Stimulated activated CD4-positive, alpha-beta T cell treated with anti-CD3 and anti-CD28 coated beads, Interleukin-1b, Interleukin-23, amount 100 ng/mL, for 24 hours (primary cell): ENCODE measurements at places on chromosomes 2 and 18.

- no peak for DNase-seq
Measured at GRCh38 chr2:151470556-151470955, 60.9 kb downstream of the RIF1 start.

GRCh38 chr2:174493549-174494331 lies 6.9 kb upstream of the GPR155 start:
- no peak for DNase-seq

- DNase-seq: no peak
Measured at GRCh38 chr2:235219048-235219447, 267.2 kb downstream of the SH3BP4 start.

- DNase-seq: no peak
Measured at GRCh38 chr2:104845946-104846785, 7.7 kb upstream of the POU3F3 start.

GRCh38 chr2:72011791-72012190 lies 135.9 kb downstream of the CYP26B1 start:
- DNase-seq: no peak

- DNase-seq: no peak
Measured at GRCh38 chr2:105114551-105114950, 76.7 kb downstream of the MRPS9 start.

GRCh38 chr2:203225423-203226039 lies 13.3 kb upstream of the CYP20A1 start:
- DNase-seq: no peak

DNA sequence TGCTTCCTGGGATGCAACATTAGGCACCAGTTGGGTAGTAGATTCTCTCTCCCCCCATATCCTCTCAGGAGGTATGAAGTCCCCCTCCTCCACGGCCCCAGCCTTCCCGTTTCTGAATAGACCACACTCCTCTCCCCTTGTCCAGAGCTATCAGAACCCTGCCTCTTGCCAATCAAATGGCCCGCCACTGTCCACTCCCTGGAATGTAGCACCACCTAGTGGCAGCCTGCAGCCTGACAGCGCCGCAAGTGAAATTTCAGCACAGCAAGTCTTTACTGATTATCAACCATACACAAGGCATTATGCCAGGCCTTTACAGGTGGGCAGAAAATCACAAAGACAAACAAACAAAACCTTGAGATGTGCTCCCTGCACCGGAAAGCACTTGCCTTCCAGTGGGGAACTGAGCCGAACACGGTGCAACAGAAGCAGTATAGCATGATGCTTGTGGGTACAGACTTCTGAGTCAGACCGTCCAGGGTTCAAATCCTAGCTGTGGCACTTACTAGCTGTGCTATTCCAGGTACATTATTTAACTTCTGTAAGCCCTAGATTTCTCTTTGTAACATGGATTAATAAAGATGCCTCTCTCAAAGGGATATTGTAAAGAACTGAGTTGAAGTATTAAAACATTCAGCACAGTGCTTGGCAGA lies 174.0 kb downstream of the SMAD2 start:
- peak; percentile 26 for DNase-seq

DNA sequence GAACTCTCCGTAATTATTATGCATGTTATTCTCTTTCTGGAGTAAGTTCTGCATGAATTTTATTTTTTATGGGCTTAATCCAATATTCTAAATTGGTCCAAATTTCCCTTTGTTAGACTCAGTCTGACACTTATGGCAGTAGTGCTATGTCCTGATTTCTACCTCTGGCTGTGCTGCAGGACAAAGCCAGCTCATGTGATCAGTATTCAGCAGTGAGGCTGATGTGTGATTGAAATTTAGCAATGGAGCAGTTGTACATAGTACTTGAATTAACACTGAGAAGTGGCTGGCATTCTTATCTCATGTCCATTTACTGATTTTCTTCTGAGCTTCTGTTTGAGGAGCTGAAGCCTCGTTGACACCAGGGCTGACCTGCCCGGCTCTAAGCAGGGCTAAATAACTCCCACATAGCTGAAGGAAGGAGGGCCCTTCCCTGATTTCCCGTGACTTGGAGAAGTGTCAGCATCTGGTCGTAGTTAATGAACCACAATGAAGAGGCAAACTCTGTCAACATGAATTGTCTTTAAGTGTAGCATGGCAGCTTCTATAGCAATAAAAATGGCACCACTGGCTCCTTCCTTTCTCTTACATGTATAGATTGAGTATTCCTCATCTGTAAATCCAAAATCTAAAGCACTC lies 159.0 kb upstream of the RASGRP3 start:
- no peak for DNase-seq

- DNase-seq: no peak
Measured at GRCh38 chr2:120856421-120856862, 120.8 kb downstream of the GLI2 start.

- DNase-seq: no peak
Measured at GRCh38 chr18:3211236-3211992, 8.4 kb downstream of the MYOM1 start.

GRCh38 chr2:155748131-155748530 lies 584.4 kb downstream of the NR4A2 start:
- no peak for DNase-seq

DNA sequence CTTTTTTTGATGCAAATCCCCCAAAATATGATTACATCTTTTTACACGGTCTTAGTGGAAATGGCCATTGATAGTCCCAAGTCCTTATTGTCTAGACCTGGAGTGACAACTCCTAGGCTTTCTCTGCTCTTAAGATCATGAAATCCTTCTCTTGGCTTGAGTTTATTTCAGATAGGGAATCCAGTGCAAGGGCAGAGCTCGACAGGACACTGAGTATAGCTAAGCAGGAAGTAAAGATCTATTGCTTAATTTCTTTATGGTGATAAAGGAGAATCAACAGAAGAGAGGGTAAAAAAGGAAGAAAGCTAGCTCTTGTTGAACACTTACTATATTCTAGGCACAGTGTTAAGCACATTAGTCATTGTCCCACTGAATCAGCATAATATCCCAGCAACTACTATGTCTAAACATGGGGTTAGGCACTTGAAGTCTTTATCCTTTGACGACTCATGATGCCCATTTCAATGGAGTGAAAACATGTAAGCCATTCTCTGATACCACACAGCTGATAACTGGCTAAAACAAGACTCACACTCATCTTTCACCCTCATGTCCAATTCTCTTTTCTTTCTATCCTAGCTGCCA lies 74.1 kb upstream of the LRATD1 start:
- no peak for DNase-seq

DNA sequence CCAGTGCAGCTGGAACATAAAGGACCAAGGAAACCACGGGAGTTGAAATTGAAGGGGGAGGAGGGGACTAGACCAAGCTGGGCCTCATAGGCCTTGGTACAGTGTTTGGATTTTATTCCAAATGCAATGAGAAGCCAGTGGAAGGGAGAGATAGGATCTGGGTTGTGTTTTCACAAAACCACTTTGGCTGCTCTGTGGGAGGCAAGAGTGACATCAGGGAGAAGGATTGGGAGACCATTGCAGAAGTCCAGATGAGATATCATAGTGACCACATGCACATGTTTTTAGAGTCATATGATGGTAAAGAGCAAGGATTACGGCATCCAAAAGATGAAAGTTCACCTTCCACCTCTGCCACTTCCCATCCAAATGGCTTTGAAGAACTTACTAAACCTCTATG lies 210.2 kb downstream of the PAX3 start:
- DNase-seq: no peak

DNA sequence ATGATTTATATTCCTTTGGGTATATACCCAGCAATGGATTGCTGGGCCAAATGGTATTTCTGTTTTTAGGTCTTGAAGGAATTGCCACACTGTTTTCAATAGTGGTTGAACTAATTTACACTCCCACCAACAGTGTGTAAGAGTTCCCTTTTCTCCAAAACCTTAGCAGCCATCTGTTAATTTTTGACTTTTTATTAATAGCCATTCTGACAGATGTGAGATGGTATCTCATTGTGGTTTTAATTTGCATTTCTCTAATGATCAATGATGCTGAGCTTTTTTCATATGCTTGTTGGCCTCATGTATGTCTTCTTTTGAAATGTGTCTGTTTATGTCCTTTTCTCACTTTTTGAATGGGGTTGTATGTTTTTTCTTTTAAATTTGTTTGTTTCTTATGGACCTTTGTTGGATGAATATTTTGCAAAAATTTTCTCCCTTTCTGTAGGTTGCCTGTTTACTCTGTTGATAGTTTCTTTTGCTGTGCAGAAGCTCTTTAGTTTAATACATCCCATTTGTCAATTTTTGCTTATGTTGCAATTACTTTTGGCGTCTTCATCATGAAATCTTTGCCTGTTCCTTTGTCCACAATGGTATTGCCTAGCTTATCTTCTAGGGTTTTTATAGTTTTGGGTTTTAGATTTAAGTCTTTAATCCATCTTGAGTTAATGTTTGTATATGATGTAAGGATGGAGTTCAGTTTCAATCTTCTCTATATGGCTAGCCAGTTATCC lies 119.7 kb upstream of the XIRP2 start:
- DNase-seq: no peak

DNA sequence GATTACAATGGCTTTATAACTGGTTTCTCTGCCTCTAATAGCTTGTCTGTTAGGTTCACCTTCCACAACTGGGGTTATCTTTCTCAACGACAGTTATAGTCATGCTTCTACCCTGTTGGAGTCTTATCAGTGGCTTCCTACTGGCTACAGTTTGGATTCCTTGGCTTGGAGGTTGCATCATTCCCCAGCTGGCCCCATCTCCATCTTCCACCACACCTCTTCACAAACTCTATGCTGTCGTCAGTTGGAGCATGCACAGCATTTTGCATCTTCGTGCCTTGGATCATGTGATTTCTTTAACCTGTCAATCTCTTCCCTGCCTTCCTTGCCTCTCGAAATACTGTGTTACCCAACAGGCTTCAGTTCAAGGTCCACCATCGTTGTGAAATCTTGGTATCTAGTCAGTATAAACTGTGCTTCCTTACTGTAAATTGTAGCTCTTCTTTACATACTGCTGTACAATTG lies 316.3 kb upstream of the CXCR4 start:
- DNase-seq: no peak

DNA sequence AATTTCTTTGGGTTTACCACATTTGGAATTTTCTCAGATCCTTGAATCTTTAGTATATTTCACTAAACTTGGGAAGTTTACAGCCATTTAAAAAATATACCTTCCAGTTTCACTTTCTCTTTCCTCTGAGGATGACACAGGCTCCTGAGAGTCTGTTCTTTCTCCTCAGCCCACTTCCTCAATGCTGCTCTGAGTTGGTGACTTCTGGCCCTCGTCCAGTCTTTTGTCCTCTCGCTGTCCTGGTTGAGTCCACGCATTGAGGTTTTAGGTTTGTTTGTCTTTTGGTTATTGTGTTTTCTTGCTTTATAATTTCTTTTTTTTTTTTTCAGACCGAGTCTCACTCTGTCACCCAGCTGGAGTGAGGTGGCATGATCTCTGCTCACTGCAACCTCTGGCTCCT lies 40.7 kb upstream of the GALR1 start:
- no peak for DNase-seq

DNA sequence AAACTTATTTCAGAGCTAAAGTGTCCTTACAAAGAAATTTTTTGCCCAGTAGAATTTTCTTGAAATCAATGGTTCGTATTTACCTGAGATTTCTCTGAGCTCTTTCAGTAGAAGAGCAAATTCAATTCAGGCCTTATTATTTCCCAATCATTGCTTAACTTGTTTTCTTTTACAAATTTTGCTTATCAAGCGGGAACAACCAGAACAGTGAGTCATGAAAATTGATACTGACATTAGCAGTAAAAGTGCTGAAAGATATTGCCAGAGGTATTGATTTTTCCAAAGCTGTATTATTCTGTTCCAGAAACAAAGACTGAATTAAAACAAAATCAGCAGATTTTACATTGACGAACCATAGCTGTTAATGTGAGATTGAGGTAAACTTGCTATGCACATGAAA lies 10.1 kb upstream of the RIOK3 start:
- no peak for DNase-seq

DNA sequence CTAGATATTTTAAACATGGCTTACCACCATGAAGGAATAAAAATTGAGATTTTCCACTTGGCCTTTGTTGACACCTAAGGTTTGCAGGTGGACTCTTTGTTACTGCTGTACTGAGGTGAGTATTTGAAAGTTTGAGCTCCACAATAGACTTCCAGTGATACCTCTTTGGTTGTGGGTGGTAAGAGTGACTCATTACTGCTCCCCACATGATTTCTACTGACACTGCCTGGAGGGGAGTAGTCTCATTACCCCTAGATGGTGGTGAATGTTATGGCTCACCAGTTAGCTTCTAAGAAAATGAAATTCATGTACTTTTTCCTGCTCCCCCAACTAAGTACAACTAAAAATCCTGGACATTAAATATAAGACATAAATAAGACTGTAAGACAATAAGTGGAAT lies 1183.1 kb upstream of the TMEFF2 start:
- no peak for DNase-seq

DNA sequence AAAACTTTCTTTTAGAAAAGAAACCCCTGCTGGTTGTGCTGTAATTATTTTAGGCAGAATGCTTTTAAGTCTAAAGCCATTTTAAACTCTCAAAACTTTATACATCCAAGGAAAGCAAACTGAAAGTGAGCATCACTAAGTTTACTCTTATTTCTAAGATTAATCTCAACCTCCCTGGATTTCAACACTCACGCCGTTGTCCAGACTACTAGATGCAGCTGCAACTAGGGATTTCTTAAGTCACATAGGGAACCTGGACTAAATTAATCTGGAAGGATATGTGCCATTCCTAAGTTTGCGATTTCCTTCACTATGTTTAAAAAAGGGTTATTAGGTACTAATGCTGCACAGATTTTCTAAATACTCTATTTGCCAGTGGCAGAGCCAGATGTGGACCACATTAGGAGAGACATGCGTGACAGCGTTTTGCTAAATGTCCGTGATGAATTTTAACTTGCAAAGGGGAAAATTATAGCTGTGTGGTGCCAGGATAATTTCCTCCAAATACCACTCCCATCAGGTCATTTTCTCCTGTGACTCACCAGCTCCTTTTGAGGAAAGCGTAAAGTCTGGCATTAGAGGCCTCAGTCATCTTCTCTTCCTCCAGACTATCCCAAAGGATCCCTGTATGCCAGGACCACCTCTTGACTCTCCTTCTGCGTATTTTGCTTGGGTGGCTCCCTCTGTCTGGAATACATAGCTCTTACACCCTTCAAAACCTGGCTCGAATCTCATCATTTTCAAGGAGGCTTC lies 143.7 kb downstream of the ATL2 start:
- no peak for DNase-seq

DNA sequence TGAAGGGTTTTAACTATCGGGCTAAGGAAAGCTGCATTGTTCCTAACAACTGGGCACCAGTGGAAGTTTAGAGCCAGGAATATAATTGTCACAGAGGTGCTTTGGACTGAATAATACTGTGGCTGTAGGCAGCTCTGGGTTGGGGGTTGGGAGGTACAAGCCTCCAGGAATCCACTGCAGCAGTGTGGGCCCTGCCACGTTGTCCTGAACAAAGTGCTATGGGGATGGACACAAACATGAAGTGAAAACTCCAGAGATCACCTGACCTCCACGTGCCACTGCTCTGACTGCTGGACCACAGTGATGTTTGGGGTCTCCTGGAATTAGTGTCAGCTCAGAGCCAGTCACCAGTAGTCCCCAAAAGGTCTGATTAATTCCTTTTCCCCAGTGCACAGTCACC lies 110.9 kb downstream of the BCL2 start:
- no peak for DNase-seq

- no peak for DNase-seq
Measured at GRCh38 chr2:73701968-73702665, 35.0 kb downstream of the TPRKB start.
